AG08396 (cell line): ENCODE measurements at places on chromosomes 3 and 15.

GRCh38 chr3:56704706-56705105, 21.6 kb upstream of the TASOR start:
- DNase-seq: no peak

DNA sequence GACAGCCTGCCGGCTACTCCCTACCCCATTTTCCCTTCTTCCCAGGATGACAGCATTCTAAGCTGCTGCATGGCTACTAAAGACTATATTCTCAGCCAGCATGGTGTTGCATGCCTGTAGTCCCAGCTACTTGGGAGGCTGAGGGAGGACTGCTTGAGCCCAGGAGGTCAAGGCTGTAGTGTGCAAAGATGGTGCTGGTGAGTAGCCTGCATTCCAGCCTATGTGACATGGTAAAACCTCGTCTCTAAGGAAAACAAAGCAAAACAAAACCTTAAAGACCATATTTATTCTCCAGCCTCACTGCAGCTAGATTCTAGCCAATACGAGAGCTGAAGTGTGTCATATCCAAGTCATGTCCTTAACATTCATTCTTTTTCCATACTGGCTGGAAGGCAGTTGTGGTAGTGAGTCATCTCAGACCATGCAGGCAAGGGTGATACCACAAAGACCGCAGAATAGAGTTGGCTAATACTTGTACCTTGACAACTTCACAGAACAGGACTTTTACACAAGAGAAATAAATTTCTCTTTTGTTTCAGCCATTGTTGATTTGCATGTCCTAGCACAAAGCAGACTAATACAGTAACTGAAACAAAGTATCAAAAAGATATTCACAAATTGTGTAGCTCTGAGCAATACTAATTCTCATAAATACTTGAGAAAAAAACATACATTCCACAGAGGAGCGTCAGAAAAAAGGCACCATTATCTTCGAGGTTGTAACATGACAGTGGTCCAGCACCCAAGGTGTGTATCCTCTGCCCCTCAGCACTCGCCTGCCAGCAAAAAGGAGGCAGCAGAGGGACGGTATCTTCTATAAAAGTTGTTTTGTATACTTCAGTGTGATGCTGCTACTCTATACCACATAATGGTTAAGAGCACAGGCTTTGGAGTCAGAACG, 14.8 kb downstream of the PBRM1 start:
- DNase-seq: peak; percentile 84

GRCh38 chr15:56365075-56365711, at the start of gene TEX9:
Gene TEX9, plus strand, starts transcription at chr15:56365426. Its CDS starts 25 bp downstream, at chr15:56365451.
- DNase-seq: peak; percentile 93

GRCh38 chr3:178446059-178446458, 90.2 kb upstream of the KCNMB2 start:
- no peak for DNase-seq

DNA sequence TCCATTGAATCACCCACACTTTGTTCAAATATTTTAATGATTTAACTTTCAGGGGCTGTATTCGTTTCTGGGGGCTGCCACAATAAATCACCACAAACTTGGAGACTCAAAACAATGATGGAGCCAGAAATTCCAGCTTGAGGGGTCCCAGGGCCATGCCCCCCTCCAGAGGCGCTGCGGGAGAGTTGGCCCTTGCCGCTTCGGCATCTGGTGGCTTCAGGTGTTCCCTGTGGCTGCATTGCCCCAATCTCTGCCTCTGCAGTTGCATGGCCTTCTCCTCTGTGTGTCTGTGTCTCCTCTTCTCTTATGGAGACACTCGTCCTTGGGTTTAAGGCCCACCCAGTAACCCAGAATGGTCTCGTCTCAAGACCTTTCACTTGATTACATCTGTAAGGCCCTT, 144.7 kb downstream of the CHSY1 start:
- no peak for DNase-seq
